ENCODE measurements at places on chromosomes 6 and 20.

DNA sequence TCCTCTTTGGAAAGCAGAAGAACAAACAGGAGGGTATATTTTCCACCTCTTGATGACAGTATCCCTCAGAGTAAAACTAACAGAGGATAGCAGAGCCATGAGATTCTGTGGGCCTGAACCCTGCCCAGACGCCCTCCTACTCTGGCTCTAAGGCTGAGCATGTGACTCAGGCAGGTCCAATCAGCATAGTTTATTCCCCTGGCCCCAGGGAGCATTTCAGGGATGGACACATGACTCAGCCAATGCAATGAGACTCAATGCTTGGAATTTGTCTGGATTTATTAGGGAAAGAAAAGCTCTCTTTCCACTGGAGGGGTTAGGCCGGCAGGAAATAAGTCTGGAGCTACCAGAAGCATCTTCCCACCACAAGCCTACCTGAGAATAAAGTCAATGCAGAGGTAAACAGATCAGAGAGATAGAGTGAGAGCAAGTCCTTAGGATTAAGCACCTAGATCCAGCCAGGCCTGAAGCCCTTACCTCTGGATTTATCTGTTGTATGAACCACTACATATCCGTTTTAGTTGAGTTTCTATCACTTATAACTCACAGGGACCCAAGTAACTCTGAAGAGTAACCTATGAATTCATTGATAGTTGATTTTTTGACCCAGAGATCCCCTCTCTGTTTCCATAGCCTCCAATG, 68.2 kb upstream of the EYA2 start:
- DNase-seq, result no peak

DNA sequence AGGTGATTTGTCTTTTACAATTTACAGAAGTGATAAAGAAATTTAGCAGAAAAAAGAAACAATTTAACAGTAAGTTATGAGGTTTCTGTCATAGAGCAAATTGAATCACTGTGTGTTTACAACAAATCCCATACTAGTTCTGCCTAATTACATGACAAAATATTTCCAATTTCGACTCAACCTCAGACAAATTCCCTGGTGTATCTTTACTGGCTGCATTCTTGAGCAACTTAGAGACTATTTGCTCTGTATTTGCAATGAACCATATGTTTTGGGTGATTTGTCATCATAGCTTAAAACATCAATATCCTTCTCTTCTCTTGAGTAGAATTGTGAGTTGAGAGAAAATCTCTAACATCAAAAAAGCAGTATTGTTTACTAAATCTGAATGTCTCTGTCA, 128.7 kb downstream of the SIM1 start:
- no peak for DNase-seq

- DNase-seq, result no peak
Measured at GRCh38 chr20:2386516-2387179, 5.9 kb downstream of the TGM6 start.

GRCh38 chr6:25350573-25350972, 71.4 kb downstream of the CARMIL1 start:
- no peak for DNase-seq

DNA sequence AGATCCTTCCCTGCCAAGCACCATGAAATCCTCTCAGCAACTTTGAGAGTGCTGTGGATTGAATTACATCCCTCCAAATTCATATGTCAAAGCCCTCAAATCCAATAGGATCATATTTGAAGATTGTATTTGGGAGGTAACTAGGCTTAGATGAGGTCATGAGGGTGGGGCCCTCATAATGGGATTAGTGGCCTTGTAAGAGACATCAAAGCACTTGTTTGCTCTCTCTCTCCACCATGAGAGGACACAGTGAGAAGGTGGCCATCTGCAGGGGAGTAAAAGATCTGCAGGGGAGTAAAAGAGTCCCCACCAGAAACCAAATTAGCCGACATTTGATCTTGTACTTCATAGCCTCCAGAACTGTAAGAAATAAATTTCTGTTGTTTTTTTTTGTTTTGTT, 298.2 kb downstream of the SAMD5 start:
- DNase-seq, result no peak

DNA sequence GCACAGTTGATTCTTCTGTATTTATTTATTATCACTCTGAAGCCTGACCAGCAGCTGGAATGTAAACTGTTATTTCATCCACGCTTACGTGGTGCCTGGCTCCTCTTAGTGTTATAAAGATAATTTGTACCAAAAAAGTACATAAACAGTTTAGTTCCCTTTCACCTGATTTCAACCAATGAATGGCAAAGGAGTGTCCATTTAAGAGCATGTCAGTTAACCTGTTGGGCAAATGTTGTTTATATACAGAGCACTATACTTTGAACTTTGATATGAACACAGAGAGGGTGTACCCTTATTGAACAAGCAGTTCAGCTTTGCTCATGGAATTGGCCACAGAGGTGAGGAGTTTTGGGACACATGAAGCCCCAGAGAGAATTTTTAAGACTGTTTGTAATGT, 7.2 kb upstream of the CTCFL start:
- DNase-seq, result no peak

GRCh38 chr6:151038616-151039015, 173.1 kb downstream of the MTHFD1L start:
- DNase-seq, result peak; percentile 24

DNA sequence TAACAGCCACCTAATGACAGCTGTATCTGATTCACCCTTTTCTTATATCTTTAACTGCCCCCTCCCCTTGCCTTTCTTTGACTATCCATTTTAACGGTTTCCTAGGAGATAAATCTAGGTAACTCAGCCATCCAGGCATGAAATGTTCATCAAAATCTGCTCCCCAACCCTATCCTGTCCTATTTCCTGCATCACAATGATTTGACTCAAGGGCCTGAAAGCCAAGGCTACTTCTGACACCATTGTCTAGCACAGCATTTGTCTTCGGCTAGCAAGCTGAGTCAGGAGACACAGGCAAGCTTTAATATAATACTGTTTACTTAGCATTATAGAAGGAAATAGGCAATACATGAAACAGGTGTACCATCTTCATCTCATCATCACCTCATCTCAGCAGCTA, 31.6 kb upstream of the MANEA start:
- no peak for DNase-seq

GRCh38 chr6:79239536-79240168, 5.2 kb upstream of the HMGN3 start:
- no peak for DNase-seq

- no peak for DNase-seq
Measured at GRCh38 chr6:52925919-52926792, 16.7 kb upstream of the GSTA3 start.

DNA sequence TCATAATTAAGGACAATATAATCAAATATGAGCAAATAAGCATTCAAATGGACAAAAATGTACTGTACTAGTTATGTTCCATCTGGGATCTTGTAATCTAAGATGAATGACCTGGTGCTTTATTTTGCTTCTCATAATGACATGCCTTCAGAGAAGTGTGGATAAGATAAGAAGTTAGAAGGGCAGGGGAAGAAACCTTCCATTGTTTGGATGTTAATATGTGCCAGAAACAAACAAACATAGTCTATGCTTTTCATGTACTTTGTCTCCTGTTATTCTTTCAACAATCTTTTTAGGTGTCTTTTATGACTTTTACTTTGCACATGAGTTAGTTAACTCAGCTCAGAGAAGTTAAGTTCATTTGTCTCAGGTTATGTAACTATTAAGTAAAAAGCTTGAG, 511.5 kb upstream of the SOX4 start:
- no peak for DNase-seq

DNA sequence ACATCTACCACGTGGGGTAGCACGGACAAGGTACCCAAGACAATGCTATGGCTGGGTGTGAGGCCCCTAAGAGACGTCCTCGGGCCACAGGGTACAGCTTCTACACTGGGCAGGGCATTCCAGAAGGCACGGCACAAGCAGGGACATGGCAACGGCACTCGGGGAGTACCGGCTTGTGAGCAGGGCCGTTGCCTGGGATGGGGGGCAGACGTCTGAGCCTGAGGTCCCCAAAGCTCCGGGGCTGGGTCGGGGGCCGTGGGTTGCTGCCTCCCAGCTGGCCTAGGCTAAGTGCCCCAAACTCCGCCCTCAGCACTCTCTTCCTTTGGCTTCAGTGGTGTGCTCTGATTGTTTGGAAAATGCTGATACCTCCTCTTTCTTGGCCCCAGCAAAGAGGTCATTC, 110.6 kb downstream of the SULF2 start:
- DNase-seq, result no peak

- DNase-seq, result no peak
Measured at GRCh38 chr20:31555203-31555775, 41.0 kb downstream of the HM13 start.

DNA sequence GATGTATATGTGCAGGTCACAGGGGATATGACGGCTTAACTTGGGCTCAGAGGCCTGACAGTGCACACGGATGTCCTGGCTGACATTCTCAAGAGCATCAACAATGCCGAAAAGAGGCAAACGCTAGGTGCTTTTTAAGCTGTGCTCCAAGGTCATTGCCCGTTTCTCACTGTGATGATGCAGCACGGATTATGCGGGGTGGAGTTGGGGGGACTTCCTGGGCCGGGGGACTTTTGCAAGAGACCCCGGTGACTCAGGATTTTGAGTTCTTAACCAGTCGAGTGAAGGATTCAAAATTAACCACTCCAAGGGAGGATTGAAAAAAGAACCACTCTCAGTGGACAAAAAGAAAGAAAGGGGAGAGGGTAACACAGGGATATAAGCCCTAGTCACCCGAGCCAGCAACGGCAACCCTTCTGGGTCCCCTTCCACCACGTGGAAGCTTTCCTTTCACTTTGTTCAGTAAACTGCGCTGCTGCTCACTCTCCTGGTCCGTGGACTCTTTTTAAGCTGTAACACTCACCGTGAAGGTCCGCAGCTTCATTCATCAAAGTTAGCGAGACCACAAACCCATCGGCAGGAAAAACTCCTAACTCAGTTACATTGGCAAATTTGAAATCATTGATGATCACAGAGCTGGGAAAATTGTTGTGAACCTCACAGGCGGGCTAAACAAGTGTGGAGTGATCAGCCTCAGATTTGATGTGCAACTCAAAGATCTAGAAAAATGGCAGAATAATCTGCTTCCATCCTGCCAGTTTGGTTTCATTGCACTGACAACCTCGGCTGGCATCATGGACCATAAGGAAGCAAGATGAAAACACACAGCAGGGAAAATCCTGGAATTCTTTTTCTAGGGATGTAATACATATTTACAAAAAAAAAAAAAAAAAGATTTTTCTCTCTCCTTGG, 199.3 kb downstream of the ARID1B start:
- no peak for DNase-seq

DNA sequence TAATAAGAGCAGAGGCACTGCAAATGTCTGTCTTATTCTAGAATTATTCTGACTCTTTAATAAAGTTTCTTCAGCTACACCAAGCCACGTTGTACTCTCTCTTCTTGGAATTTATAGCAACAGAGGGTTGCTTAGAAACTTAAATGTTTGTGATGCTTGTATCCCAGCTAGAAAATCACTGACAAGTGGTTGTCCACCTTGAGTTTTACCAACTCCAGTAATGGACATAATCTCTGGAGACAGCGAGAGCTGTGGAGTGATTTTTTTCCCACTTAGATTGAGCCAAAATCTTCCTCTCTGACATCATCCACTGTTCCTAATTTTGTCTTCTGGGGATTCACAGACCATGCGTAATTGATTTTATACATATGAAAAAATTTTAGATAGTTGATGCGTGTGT, 8.0 kb downstream of the ECT2L start:
- no peak for DNase-seq

GRCh38 chr6:117607511-117607910, 5.2 kb upstream of the GOPC start:
- DNase-seq, result no peak

DNA sequence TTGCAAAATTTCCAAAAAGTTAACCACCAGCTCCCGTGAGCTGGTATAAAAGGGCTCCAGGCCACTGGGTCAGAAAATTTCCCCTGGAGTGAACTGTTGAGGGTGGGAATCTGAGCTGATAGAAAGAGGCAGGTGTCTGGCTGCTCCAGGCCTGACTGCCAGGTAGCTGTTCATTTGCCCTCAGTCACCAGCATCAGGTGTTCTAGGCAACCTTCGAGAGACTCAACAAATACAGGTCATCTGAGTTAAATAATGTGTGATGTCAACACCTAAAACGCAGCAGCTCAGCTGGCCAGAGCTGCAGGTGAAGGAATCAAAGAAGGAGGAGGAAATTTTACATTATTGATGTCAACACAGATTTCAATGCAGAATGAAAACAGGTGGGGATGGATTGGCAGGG, 46.7 kb downstream of the KCNK5 start:
- DNase-seq, result no peak

DNA sequence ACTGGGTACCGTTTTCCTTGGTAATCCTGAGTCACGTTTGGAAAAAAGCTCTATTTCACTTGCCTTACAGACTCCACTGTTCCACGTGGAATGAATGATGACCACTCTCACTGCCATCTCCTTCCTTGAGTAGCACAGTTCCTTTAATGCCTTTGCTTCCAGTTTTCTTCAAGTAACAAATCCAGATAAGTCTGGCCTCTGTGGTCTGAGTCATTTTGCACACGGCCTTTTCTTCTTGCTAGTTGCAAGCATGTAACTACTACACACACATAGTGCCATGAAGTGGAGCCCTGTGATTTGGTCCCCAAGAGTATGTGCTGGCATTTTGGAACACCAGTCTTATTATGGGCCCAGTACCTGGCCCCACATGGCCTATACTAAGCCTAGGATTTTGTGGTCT, 182.8 kb downstream of the SASH1 start:
- no peak for DNase-seq

DNA sequence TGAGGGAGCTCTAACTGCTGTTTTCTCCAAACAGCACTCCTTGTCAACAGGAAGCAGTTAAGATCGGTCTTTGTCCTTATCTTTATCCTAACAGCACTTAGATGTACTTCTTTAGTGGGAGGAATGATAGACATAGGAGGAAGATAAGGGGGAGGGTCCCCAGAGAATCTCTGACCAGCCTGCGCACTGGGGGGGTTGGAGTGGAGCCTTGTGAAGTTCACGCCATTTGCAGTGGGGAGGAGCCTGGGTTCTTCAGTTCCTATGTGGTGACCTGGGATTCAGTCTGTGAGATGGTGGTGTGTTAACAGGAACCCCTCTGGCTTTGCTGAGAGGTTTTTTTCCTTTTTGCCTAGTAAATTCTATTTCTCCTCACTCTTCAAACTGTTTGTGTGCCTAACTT, 18.1 kb upstream of the ASCC3 start:
- no peak for DNase-seq

DNA sequence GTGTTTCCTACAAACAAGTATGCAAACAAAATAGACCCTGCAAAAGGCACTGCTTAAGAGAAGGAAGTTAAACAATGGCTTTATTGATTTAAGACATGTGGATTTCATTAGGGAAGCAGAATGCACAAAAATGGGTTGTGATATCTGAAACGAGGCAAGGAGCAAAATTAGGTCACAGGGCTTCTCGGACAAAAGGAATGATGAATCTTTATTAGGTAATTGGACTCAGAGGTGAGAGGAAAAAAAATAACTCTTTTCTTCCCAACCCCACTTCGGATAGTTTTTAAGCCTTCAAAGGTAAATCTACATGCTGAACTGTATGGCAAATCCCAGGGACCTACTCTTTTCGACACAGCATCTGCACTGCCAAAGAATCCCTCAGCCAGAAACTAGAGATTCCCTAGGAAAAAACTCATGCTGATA, 183.0 kb upstream of the TAB2 start:
- no peak for DNase-seq

Data from activated CD8-positive, alpha-beta memory T cell treated with anti-CD3 and anti-CD28 coated beads for 24 hours (primary cell).